Spleen (tissue), 13 donors: ENCODE measurements at places on chromosomes 2 and 18. TPM values are rescaled to one million over a fixed set of nuclear protein-coding genes. Genes with fewer than 3 reads are reported as not detected.

CYP26B1 gene
- polyA plus RNA-seq = 2.1 TPM

CNDP1 gene
- polyA plus RNA-seq = 0.03 TPM

GKN2 gene
- polyA plus RNA-seq = 0.26 TPM

SLC30A3 gene
- 0.07 TPM for polyA plus RNA-seq

CNGA3 gene
- not detected for polyA plus RNA-seq

FEV gene
- not detected for polyA plus RNA-seq

SGPP2 gene
- polyA plus RNA-seq = 0.67 TPM

PFN4 gene
- polyA plus RNA-seq = 0.35 TPM

TUBA4B gene
- polyA plus RNA-seq = not detected

STK11IP gene
- polyA plus RNA-seq = 40.8 TPM

ANKRD29 gene
- 4.1 TPM for polyA plus RNA-seq

ANKRD62 gene
- polyA plus RNA-seq = not detected

EPG5 gene
- polyA plus RNA-seq = 4.6 TPM
